T47D (cell line): ENCODE measurements at places on chromosomes 1 and 21.

- DNase-seq = no peak
Measured at GRCh38 chr21:28770867-28771661, 221.6 kb downstream of the LTN1 start.

- DNase-seq = no peak
Measured at GRCh38 chr21:21200103-21200938, 202.1 kb downstream of the NCAM2 start.

DNA sequence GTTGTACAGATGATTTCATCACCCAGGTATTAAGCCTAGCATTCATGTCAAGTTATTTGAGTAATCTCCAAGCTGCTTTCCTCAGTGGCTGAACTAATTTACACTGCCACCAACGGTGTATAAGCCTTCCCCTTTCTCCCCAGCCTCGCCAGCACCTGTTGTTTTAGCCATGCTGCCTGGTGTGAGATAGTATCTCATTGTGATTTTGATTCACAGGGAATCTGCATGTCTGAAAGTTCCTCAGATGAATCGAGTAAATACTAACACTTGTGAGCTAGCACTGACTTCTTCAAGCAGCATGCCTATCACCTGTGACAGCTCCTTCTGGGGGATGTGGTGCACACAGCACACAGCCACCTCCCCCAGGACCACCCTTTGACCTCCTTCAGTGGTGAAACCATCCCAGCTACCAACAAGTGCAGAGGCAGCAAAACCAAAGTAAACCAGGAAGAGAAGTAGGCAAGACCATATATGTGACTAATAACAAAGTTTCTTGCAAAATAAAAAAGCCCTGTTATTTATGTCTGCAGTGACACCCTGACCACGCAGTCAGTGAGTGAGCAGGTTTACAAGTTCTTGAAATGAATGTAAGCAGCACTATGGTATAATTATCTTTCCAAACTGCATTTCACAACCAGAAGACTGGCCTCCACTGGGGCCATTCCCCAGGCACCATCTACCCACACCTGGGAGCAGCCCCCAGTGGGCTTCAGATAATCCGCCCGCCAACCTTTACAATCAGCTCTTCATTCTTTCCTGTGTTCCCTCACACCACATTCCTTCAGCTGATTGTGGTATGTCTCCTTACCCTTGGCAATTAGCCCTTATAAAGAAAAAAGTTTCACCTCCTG is 173.8 kb downstream of the ETS2 start:
- no peak for DNase-seq

DNA sequence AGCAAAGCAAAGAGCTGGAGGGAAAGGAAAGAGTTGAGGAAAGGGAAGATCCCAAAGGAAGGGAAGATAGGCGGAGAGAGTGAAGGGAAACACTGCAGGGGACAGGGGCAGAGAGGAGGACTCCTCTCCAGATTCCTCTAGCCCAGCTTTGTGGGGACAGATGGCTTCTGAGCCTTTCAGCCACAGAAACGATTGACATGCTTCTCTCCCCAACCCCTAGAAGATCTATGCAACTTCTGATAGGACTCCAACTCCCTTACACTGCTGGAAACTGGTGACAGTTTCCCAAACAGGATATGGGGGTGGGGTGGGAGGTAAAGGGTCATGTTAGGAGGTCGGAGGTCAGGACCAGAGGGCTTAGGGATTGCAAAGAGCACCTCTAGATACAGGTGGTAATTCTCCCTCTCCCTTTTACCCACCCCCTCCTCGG is 6.5 kb downstream of the MEX3A start:
- DNase-seq = no peak

- no peak for DNase-seq
Measured at GRCh38 chr1:923991-924655, 400 bp downstream of the SAMD11 start.

- DNase-seq = no peak
Measured at GRCh38 chr1:181643631-181644030, 160.3 kb downstream of the CACNA1E start.

DNA sequence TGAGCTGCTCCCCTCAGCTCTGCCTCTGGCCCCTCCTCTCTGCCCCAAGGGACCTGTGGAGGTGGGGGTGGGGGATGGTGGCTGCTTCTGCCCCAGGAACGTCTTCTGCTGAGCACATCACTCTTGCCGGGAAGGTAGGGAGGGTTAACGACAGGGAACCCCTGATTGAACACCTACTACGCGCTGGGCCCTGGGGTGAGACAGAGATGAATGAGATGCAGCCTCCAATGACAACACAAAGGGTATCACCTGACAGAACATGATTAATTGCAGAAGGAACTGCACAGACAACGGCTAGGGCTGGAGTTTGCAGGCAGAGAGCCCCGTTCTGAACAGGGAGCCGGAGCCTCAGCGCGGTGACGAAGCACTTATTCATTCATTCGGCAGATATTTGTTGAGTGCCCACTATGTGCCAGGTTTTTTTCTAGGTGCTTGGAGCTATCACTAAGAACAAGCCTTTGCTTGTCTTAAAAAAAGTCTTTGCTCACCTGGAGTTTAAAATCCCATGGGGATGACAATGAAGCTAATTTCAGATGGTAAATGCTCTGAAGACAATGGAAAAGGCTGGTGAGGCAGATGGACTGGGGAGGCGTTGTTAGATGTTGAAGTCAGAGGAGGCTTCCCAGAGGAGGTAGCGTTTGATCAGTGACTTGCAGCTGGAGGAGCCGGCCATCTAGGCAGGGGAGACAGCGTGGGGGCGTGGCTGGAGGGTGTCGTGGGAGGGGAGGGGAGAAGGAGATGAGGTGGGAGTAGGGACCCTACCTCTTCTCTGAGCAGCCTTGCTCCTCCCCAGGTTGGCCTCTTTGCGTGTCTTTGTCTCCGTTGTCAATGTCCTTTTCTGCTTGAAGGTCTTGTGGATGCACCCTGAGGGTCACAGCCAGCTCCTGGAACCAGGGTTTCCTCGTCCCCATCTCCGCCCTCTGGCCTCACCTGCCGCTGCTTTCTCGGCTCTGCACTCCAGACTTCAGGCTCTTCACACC is 103.1 kb upstream of the CSF3R start:
- no peak for DNase-seq

GRCh38 chr1:24301785-24302175 is 17.4 kb upstream of the GRHL3 start:
- DNase-seq = no peak

DNA sequence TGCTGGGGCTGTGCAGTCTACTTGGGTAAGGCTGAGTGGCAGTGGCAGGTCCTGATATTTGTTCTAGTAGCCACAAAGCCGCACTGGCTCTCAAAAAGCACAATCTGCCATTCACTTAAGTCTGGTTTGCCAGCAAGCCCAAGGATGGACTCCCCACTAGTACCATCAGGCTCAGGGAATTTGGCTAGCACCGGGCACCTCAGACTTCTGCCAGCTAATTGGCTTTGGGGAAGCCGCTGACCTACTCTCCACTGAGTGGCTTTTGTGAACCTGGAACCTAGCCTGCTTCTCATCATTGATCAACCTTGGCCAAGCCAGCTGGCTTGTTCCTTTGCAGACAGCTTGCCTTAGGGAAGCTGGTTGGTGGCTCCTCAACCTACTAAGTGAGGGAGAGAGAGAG is 83.1 kb downstream of the ESRRG start:
- no peak for DNase-seq

DNA sequence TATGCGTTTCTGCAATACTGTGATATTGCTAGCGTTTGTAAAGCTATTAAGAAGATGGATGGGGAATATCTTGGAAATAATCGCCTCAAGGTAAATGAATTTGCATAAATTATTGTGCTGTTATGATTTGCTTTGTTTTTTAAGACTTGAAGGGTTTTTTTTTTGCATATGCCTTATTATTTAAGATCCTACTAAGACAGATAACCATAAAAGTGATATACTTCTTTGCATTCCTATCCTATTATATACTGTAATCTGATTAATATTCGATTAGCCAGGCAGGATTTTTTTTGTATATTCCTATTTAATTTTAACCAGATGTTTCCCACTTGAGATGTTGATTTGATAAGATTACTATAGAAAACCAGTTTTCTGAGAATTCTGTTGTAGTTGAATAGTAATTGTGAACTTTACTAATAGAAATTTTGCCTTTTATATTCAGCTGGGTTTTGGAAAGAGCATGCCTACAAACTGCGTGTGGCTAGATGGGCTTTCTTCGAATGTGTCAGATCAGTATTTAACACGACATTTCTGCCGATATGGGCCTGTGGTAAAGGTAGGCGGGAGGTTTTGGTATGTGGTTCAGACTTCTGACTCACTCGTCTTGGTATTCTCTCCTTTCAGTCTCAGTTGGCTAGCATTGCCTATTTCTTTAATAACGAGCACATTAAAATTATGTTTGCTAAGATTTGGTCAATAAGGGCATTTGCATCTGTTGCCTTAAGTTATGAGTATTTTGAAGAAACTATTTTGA is 56.8 kb downstream of the ZBTB17 start:
- no peak for DNase-seq

DNA sequence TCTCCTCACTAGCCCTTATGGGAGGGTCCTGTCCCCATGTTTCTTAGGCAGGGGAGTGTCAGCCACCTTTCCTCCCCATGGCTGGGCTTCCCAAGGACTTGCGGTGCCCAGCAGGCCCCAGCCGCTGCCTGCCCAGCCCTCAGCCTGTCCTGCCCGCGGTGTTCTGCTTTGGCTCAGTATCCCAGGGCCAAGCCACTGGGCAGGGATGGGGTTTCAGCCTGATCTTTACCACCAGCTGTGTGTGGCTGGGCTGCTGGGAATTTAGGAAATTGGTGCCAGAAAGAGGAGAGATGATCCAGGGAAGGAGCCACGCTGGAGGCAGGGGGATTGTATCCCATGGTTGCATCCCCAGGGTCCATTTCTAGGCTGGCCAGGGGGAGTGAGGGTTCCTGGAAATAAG is 6.9 kb upstream of the IGFN1 start:
- no peak for DNase-seq

DNA sequence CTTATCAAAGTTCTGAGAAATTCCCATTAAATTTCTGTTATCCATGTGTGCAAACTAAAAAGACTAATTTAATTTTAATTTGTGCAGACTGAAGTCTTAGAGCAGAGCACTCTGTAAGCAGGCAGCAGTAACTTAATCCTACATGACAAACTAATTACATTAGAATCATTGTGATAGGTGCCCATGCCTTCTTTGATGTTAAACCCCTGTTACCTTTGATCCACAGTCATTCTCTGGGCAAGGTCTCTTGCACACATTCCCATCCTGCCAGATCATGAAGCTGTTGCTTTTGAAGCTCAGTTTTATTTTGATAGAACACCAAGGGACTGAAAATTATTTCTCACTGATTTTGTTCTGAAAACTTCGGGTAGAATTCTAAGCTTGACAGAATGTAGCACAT is 77.2 kb downstream of the BCAR3 start:
- DNase-seq = no peak

DNA sequence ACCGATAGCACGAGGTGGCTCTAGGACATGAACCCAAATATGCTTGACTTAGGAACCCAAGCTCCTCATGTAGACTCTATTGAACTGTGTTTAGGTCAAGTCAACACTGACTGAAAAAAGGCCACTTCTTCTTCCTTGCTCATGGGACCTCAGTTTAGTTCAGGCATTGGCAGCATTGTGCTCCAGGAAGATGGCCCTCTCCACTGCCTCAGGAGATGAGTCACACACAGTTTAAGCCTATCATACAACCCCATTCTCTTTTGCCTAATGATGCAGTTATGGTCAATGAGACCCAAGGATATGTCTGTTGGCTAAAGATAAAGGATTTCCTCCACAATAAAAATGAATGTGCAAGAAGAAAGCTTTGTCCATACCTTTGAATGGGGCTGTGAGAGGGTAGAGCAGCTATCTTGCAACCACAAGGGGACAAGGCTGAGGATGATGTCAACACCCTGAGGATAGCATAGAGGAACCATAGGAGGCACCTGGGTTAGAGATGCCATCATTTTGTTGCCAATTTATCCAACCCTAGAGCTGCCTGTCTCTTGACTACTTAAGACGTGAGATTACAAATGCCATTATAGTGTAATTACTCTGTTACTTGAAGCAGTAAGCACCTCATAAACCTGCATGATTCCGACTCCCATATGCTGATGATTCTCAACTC is 3.0 kb upstream of the TRIM63 start:
- DNase-seq = no peak

DNA sequence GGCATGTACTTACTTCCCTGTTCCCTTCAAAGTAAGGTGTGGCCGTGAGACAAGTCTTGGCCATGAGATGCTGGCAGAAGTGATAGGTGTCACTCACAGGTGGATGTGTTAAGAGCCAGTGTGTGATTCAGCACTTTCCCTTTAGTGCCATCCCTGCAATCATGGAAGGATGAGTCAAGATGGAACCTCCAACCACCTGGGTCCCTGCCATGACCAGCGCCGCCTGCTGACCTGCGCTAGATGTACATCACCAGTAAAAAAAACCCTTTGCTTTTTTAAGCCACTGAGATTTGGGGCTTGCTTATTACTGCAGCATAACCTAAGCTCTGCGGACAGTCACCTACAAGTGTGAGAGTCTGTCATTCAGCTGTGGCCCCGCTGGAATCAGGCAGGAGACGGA is 71.7 kb downstream of the TOMM20 start:
- DNase-seq = no peak

DNA sequence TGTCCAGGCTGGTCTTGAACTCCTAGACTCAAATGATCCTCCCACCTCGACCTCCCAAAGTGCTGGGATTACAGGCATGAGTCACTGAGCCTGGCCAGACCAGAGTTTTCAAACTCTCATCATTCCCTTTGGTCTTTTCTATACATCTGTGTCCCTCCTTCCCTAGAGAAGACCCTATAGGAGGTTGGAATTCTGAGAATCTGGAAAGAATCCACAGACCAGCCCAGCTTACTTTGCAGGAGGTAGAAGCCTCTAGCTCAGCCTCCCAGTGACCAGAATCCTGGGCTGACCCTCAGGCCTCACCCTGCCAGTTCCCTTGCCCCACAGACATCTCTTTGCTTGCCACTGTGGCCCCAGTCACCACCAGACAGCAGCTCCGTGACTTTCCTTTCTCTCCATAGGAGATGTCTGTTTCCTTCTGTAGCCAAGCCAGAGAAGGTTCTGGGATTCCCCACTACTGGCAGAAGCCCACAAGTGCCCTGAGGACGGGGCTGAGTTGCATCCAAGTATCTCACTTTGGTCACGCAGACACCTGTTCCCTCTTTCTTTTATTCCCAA is 34.7 kb upstream of the KHDRBS1 start:
- DNase-seq = no peak

DNA sequence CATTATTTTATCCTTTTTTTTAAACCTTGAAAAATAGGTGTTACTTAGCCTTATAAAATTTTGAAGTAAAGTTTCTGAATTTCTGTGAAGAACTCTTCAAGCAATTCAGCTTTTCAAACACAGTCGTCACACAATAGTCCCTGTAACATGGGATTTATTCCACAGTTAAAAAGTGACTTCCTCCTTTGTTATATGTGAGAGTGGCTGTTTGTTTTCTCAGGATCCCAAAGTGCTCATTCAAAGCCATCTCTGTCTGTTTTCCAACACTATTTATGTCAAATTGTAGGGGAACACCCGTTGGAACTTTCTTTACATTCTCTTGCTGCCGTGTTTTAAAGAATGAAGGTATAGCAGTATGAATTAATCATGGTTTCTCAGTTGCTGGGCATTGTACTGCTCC is 80.8 kb upstream of the GPR52 start:
- DNase-seq = no peak
